ENCODE measurements at places on chromosomes 2 and 18.
A peak's percentile ranks its signal among the peaks of the same experiment; 100 is the strongest.

DNA sequence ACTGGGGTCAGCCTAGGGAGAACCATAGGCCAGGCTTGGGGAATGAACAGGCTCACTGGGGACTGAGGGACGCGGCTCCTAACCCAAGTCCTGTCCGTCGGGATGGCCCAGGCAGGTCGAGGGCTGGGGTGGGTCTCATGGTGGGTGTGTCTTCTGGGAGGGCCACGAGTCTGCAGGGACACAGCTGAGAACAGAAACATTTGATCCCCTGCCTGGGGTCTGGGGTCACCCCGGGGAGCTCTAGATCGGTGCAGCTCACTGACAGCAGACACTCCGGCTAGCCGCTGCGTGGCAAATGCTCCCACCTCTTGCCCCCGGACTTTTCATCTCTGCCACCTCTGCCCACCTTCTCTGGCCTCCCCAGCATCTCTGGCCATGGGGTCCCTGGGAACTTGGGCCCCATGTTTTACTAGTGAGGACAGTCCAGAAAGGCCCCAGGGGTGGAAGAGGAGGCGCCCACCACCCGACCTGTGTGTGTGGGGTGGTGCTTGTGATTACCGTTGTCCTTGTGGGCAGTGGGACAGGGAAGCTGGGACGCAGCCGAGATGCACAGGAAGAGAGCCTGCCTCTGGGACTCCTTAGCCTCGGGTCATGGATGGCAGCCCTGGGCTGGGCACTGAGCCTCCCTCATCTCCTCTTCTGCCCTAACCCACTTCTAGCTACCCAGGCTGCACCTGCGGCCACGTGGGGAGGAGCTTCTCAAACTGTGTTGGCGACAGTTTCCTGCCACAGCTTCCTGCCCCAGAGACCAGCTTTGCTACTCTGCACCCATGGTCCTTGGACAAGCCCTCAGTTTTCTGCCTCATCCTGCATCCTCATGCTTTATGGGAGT, 4.9 kb downstream of the ZAP70 start:
- DNase-seq: peak; percentile 47

DNA sequence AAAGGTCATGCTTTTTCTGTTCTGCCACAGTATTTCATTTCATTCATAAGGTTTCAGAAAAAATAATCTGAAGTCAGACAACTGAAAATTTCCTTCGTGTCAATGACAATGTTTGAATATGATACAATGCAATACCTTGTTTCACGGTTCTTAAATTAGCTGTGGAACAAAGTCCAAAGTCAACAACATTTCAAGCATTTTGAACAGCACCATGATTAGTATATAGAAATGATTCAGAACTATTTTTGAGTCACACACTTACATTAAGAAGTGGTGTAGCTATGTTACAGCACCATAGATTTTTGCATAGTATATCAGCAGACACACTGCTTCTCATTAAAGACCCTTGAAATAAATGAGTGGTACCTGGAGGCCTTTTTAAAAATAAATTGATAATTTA, 178.3 kb upstream of the DSEL start:
- DNase-seq: no peak

- DNase-seq: no peak
Observed at GRCh38 chr2:62461707-62462106, 44.3 kb downstream of the TMEM17 start.

DNA sequence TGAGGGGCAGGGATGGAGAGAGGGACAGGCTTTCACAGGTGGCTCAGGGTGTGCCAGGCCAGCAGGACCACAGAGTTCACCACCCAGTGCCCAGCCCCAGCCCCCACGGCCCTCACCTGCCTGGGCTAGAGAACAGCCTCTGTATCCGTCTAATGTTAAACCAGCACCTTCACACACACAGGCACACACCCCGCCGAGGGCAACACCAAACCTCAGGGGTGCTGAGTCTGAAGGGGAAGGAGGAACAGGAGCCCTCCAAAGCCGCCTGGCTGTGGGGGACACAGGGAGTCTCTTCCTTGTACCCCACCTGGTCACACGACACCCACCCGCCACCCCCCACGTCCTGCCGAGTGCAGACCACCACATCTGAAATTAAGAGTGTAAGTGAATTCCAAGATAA, 205.8 kb upstream of the SALL3 start:
- no peak for DNase-seq

DNA sequence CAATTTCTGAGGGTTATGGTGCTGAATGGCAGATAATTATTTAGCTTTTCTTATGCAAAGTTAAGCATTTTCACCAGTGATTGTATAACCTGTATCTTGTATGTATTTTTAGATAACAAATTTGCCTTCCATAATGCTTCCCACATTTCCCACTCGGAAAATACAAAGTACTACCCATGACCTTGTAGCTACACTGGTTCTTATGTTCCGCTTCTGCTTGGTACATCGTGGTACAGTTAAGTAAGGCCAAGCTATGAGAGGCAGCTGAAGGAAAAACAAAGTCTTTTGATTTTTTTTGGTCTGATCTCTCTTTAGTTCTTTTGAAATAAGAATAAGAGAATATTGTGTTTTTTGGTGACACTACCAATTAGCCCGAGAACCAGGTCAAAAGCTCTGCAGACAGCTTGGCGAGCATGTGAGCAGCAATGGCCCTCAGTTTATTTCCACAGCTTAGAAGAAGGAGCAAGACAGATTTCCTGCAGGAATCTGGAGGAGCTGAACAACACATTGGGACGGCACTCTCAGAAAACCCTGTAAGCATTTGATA, 26.8 kb downstream of the SH3YL1 start:
- no peak for DNase-seq

GRCh38 chr2:181022652-181023051, 42.2 kb downstream of the UBE2E3 start:
- no peak for DNase-seq

- no peak for DNase-seq
Observed at GRCh38 chr2:45857867-45858520, 206.5 kb downstream of the PRKCE start.

DNA sequence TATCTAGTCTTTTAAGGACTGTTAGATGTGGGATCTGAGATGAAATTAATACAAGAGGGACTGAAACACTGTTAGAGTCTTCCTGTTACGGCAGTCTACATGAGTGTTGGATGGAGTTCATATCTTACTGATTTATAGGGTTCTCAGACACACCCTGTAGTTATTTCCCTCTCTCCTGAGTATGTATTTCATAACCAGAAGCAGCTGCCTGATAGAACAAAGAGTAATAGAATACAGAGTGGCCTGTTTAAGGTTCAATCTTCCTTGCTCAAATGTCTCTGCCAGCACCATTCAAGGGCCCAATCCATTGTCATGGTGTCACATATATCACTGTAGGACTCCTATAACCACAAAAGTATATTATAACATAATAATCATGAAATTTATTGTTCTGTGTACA, 1229.1 kb upstream of the ACVR2A start:
- DNase-seq: no peak

GRCh38 chr18:61398961-61399705, 65.9 kb downstream of the CDH20 start:
- no peak for DNase-seq

GRCh38 chr18:46398625-46399024, 258.4 kb downstream of the LOXHD1 start:
- no peak for DNase-seq

DNA sequence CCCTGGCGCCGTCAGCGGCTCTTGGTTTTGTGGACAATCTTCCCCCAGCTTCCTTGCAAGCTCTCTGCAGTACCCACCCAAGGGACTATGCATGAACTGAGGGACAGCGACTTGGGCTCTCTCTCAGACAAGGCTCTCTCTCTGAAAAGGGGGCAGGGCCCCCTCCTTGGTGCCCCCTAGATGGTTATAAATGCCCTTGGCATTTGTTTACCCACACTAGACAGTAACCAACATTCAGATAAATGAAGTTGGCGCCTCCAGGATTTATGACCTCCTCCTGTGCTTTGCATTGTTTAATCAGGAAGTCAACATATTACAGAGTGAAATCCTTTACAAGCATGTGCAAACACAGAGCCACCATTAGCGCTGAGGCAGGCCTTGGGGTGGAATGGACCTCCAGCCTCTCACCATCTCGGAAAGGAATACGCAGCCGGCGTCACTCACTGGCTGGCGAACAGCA, 547.4 kb upstream of the ID2 start:
- no peak for DNase-seq

- no peak for DNase-seq
Observed at GRCh38 chr2:208265371-208265800, 669 bp upstream of the PIKFYVE start.

DNA sequence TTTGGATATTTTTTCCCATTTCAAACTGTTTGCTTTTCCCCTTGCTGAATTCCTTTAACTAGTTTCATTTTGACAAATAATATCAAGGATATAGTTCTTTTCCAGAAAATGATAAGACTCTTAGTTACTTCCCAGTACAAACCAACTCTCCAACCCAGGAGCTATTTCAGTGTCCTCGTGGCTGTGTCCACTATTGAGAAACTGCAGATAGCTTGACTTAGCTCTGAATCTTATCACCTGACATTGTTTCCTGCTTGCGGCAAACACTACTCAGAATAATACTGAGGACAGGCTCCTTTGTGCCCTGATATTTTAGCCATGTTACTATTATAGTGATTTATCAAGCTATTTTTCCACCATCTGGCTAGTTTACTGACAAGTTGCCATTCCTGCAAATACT, 74.6 kb downstream of the KLF7 start:
- no peak for DNase-seq

DNA sequence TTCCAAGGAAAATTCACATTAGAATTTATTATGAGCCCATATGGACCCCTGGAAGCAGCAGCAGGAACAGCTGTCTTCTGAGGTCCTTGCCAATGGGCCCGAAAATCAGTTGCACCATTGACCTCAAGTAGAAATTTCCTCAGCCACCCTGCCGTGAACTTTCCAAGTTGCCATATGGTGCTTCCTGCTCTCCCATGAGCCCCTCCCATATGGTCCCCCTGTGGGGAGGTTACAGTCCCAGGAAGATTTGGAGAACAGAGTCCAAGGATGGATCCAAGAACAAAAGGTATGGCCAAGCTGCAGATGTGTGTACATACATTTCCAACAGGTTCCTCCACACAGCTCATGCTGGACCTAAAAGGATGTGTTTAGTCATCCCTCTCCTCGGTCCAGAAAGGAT, 34.6 kb downstream of the DIPK1C start:
- no peak for DNase-seq

GRCh38 chr18:21004726-21005125, 106.9 kb downstream of the ROCK1 start:
- no peak for DNase-seq

- no peak for DNase-seq
Observed at GRCh38 chr2:19973466-19973865, 16.4 kb downstream of the WDR35 start.

- DNase-seq: no peak
Observed at GRCh38 chr2:27653397-27653796, 10.0 kb downstream of the SUPT7L start.

- no peak for DNase-seq
Observed at GRCh38 chr18:56383349-56383748, 255.0 kb downstream of the TXNL1 start.

DNA sequence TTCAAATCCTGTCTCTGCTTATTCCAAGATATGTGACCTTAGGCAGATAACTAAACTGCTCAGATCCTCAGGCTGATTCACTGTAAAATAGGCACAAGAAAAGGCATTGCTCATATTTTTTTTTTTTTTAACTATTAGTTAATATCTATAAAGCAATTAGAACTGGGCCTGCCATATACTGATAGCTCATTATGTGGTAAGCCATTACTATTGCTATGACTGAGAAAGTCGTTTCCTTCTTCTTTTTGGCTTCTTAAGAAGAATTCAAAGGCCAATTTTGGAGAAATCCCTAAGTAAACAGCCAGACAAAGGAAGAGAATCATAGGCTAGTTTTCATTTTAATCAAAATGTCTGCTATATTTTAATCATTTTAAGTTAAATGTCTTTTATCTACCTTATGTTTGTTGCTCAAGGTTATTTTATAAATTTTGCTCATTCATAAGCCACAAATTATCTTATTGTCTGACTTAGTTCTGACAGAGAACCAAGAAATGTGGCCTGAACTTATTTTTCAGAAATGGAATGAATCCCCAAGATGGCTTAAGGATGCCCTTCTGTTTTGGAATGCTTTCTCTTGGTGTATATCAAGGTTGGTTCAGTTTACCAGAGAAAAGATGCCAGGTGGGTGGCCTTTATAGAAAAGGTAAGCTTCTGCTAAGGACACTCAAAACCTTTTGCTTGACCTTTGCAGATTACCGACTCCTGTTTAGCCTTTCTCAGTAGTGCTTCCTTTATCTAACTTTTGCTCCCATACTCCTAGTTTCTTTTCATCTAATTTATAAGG, 21.3 kb upstream of the VRK2 start:
- no peak for DNase-seq

GRCh38 chr2:45882707-45883602, 231.5 kb downstream of the PRKCE start:
- DNase-seq: no peak

- DNase-seq: no peak
Observed at GRCh38 chr2:104856086-104856972, 2.4 kb downstream of the POU3F3 start.

GRCh38 chr18:58427321-58427720, 201.6 kb downstream of the ALPK2 start:
- DNase-seq: no peak

- no peak for DNase-seq
Observed at GRCh38 chr2:68769586-68770270, 35.1 kb downstream of the ARHGAP25 start.

DNA sequence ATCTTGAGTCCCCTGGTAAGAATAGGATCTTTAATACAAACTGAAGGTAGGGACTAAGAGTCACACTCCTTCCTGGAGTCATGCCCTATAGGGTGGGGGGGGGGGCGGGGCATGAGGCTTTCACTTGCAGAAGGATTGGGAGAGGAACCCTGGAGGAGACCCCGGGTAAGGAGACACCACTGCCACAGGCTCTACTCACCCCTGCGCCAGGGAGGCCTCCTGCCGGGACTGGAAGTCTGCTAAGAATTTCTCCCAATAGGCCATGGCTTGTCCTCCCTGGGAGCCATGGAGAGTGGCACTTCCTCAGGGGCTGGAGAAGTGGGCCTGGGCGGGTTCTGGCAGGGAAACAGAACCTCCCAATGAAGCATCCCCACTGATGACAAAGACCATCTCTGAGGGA, 645.3 kb upstream of the RAB6C start:
- DNase-seq: no peak

DNA sequence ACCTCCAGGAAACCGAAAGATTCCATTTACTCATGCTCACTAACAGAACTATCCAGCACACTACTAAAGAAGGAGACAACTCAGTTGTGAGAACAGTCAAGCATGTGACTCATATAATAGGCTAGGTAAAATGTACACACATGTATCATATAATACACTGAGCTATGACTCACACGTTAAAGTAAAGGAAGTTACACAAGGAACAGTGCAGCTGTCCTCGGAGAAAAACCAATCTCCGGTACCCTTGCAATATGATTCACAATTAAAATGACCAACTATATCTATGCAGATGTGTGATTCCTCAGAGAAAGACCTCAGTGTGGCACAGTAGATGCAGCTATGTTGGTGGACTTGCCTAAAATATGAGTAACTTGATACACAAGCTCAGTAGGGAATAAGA, 76.5 kb downstream of the STRN start:
- no peak for DNase-seq
